ENCODE measurements at places on chromosomes 16 and 17.

GRCh38 chr16:21652453-21652852 lies at the start of gene IGSF6:
Gene IGSF6 (minus strand): TSS chr16:21652608. CDS start chr16:21652598, 10 bp downstream.
- no peak for DNase-seq

GRCh38 chr16:89096768-89097391 lies 3.2 kb downstream of the ACSF3 start:
- no peak for DNase-seq

- DNase-seq = peak; percentile 98
These were observed 6.8 kb downstream of the MPG start for GRCh38 chr16:84718-85406.

DNA sequence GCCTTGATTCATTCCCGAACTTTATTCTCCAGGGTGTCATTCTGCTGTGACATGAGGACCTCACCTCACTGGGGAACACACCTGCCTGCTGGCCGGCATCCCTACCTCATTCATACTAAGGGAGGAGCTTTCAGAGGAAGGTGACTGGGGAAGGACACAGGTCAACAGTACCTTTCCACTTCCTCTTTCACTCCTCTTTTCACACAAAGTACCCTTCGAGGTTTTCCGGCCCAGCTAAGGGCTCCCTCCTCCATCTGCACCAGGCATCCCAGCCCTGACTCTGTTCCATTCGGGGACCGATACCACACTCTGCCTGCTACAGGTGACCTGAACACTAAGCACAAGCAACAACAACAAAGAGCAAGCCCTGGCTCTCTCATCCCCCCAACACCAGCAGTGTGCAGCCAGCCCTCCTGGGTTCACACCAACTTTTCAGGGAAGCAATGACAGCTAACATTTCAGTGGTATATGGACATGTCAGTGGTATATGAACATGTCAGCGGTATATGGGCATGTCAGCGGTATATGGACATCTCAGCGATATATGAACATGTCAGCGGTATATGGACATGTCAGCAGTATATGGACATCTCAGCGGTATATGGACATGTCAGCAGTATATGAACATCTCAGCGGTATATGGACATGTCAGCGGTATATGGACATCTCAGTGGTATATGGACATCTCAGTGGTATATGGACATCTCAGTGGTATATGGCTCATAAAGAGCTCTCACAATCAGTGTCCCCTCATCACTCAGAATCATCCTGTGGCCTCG lies 16.0 kb downstream of the TRIM25 start:
- DNase-seq = no peak

DNA sequence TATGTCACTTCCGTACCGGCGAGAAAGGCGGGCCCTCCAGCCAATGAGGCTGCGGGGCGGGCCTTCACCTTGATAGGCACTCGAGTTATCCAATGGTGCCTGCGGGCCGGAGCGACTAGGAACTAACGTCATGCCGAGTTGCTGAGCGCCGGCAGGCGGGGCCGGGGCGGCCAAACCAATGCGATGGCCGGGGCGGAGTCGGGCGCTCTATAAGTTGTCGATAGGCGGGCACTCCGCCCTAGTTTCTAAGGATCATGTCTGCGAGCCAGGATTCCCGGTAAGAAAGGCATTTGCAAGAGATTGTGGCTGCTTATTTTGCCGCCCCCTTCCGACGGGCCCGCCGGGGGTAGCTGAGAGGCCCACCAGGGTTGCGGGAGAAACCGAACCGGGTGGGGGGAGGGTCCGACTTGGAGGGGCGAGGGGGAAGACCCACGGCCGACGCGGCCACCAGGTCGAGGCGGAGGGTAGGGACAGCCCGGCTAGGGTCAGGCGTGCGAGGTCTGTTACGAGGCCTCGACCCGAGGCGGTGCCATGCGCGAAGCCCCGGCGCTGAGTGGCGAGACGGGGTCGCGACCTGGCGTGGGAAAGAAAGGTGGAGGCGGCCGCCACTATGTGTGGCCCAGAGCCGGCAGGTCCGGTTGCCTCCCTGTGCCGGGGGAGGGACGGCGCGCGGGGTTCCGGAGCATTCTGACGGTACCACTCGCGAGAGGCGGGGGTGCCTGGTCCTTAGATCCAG lies 6.7 kb upstream of the CD68 start:
- peak; percentile 100 for DNase-seq

- no peak for DNase-seq
These were observed 418.3 kb downstream of the NPIPA7 start for GRCh38 chr16:16797239-16797638.

- no peak for DNase-seq
These were observed 66.8 kb downstream of the DNAH17 start for GRCh38 chr17:78510141-78511075.

- no peak for DNase-seq
These were observed 143.2 kb upstream of the CDH5 start for GRCh38 chr16:66223176-66223780.

DNA sequence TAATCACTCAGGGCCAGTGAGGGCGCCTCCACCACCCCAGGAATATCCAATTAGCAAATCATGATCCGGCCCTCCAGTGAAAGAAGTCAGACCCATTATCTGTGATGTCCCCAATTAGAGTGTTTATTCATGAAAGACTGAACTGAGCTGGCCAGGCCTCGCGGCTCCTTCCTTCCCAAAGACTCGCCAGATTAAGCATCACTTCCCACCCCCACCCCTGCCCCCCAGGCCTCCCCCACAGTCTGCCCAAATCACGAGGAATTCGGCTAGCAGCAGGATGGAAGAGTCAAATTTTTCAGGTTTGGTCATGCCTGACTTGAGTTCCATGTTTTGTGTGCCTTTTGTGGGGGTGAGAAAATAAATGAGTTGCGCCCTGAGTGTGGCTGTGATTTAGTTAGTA lies 298.4 kb upstream of the SALL1 start:
- no peak for DNase-seq

DNA sequence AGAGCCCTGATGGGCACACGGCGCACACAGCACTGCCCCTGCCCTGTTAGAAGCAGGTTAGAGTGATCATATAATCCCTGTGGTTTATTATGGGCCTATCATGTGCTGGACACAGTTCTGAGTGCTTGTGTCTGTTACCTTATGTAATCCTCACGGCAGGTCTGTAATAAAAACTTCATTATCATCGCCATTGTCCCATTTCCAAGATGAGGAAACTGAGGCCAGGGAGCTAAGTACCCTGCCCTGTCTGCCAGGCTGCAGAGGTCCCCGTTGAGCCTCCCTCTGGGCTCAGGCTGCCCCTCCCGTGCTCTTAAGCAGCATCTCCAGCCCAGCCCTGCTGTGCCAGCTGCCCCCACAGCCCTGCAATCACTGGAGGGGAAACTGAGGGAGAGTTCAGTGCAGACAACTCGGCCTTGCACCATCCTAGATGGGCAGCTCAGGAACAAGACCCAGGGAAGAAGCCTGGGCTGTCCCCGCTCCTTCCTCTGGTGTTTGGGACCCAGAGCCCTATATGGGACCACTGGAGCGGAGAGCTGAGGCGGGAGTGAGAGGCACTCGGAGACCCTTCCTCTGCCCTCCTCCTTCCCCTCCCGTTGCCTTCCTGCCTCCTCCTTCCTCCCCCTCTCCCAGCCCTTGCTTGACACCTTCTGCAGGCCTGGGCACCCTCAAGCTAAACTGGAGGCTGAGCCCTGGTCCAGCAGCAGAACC lies 42.0 kb downstream of the WNT3 start:
- DNase-seq = no peak

- DNase-seq = no peak
These were observed 42.3 kb upstream of the MTSS2 start for GRCh38 chr16:70728150-70728549.

GRCh38 chr16:28822520-28823290 lies at the start of gene ATXN2L:
Gene ATXN2L (plus strand): TSS chr16:28822999. CDS start chr16:28823260, 261 bp downstream.
- peak; percentile 86 for DNase-seq

DNA sequence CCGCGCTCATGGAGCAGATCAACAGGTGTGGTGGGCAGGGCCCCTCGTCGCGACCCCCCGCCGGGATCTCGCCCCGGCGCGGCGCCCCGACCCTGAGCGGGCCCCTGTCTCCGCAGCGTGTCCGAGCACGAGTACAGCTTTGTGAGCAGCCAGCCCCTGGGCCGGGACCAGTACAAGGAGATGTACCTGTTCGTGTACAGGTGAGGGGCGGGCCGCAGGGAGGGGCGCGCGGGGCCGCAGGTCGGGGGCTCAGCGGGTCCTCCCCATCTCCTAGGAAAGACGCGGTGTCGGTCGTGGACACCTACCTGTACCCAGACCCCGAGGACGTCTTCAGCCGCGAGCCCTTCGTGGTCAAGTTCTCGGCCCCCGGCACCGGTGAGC lies 848 bp downstream of the DNASE1L2 start:
- DNase-seq = no peak

DNA sequence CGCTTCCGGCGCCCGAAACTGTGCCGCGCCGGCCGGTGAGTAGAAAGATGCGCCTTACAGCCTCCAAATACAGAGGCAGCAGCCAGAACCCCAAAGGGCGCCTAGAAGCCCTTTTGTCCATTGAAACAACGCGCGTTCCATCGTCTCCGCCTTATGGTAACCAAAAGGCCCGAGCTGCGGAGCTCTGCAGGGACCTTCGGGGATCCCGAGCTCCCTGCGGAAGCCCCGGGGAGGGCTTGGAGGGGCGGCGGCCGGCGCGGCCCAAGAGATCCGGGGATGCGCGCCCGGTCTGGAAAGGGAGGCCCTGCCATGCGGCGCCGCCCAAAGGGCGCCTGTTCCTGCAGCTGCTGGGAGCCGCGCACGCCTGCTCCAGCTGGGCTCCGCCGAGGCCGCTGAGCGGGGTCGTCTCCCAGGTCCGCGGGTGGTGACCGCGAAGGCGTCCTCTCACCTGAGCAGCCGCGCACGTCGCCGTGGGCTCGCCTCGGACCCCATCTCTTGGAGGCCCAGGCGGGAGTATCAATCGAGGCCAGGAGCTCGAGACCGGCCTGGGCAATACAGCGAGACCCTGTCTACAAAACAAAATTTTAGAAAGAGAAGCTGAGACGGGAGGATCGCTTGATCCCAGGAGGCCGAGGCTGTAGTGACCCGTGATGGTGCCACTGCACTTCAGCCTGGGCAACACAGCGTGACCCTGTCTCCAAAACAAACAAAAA lies 742 bp upstream of the FBXO31 start:
- DNase-seq = no peak

GRCh38 chr17:82524540-82524939 lies 5.0 kb downstream of the FOXK2 start:
- DNase-seq = no peak

DNA sequence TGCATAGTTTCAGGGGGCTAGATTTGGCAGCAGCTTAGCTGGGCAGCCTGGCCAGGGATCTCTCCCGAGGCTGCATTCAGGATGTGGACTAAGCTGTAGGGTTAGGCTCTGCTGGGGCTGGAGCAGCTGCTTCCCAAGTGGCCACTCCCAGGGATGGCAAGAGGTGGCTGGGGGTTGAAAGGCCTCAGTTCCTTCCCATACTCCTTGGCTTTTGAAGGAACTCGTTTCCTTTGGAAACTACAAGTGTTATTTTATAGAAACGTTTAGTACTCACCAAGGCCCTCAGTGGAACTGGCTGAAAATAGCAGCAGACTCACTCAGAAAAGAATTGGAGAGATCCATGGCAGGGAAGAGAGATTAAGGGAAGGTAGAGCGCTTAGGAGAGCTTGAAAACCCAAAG lies 76.4 kb downstream of the WWP2 start:
- DNase-seq = no peak

DNA sequence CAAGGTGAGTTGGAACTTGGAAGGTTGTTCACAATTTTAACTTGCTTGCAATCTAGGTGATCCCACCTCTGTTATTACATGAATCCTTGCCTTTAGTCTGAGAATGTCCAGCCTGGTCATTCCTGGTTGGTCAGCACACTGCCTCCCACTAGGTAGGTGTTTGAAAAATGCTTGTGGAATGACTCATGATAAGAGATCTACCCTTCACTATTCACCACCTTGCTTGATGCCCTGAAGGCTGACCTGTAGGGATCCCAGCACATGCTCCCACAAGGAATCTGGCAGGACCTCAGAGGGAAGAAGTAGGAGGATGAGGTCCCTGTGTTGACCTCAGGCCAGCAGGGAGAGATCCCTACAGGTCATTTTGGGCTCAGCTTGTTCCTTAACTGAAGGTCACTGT lies 30.2 kb upstream of the ABCA3 start:
- DNase-seq = no peak

- no peak for DNase-seq
These were observed 18.0 kb downstream of the CFDP1 start for GRCh38 chr16:75415169-75415905.

- DNase-seq = no peak
These were observed 4.8 kb downstream of the IL4R start for GRCh38 chr16:27318392-27319256.

DNA sequence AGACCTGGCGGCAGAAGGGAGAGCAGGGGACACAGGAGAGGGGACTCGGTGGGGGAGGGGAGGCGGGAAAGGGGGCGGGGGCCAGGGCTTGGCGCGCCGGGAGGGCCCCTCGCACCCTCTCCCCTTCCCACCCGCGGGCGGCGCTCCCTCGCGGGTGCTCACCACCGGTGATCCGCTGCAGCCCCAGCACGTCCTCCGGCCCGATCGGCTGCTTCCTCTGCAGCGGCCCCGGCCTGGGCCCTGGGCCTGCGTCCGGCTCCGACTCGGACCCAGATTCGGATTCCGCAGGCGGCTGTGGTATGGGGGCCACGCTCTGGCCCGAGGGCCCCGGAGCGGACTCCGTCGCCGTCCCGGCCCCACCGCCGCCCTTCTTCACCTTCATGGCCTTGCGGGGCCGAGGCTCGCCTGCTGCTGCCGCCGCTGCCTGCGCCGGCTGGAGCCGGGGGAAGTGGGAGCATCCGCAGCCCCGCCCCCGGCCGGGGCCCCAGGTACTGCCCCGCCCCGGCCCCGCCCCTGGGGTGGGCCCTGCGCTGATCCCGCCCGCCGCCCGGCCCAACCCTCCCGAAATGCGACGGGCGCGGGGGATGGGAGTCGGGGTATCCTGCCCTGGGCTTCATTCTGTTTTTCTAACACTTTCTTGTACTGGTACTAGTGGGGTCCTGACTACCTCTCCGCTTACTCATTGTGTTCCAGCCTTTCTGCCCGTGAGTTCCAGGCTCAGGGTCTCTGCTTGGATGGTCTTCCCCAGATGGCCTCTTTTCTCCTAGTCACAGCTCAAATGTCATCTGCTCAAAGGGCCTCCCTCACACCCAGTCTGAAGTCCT lies at the start of gene UNC119:
Gene UNC119 (minus strand): TSS at position 449 of the 824 bp plus-strand sequence. CDS start 67 bp downstream, at position 382.
- DNase-seq = peak; percentile 71

GRCh38 chr17:80613732-80614071 lies 69.1 kb downstream of the RPTOR start:
- DNase-seq = no peak

GRCh38 chr17:81967533-81968395 lies 6.8 kb upstream of the NOTUM start:
- DNase-seq = peak; percentile 54

DNA sequence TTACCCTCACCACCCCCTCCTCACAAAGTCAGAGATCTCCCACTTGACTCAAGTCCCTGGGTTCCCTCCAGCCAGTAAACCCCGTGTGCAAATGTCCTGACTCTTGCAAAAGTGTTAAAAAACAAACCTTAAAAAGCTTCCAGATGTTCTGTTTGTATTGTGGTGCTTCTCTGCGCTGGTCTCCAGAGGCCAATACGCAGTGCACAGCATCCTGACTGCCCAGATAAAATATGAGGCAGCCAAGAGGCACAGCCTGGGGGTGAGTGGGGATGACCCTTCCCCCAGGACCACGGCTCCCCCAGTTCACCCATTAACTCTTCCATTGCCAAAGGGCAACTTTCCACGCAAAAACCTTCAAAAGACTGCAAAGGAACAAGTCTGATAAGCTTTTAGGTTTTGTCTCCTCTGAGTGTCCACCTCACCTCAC lies 291.8 kb downstream of the SOX9 start:
- no peak for DNase-seq

- DNase-seq = no peak
These were observed 944 bp upstream of the MARF1 start for GRCh38 chr16:15643946-15644250.

Measured in A172 (cell line).